Mesenteric fat pad (tissue), 1 donor: ENCODE measurements at places on chromosomes 4 and X.

GRCh38 chr4:107719207-107719921 is 670 bp downstream of the PAPSS1 start:
- DNase-seq, result no peak

DNA sequence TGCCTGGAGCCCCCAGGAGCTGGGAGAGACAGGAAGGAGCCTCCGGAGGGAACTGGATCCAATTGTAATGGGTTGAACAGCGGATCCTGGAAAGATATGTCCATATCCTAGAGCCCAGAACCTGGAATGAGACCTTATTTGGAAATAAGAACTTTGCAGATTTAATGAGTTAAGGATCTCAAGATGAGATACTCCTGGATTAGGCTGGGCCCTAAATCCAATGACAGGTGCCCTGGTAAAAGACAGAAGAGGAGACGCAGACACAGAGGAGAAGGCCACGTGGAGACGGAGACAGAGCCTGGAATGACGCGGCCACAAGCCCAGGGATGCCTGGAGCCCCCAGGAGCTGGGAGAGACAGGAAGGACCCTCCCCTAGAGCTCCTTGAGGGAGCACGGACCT is 34.1 kb downstream of the P2RY8 start:
- no peak for DNase-seq

- DNase-seq, result no peak
Measured at GRCh38 chr4:106426069-106426468, 57.5 kb upstream of the GIMD1 start.

- DNase-seq, result no peak
Measured at GRCh38 chr4:75099321-75099720, 166.4 kb downstream of the PARM1 start.

DNA sequence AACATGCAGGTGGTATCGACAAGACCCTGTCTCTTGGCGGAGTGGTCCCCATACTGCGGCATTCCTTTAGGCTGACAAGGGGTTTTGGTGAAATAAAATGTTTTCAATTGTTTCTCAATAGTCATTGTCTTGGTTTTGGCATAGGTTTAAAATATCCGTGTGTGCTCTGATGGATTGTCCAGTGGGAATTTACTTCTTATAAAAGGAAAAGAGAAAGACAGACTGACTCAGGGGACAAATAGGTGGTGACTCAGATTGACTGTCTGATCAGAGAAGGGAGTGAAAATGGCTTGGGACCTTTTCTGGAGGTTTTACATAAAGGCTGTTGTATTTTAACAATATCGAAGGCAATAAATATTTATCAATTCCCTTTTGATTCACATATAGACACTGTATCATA is 129.8 kb downstream of the SORBS2 start:
- DNase-seq, result no peak

DNA sequence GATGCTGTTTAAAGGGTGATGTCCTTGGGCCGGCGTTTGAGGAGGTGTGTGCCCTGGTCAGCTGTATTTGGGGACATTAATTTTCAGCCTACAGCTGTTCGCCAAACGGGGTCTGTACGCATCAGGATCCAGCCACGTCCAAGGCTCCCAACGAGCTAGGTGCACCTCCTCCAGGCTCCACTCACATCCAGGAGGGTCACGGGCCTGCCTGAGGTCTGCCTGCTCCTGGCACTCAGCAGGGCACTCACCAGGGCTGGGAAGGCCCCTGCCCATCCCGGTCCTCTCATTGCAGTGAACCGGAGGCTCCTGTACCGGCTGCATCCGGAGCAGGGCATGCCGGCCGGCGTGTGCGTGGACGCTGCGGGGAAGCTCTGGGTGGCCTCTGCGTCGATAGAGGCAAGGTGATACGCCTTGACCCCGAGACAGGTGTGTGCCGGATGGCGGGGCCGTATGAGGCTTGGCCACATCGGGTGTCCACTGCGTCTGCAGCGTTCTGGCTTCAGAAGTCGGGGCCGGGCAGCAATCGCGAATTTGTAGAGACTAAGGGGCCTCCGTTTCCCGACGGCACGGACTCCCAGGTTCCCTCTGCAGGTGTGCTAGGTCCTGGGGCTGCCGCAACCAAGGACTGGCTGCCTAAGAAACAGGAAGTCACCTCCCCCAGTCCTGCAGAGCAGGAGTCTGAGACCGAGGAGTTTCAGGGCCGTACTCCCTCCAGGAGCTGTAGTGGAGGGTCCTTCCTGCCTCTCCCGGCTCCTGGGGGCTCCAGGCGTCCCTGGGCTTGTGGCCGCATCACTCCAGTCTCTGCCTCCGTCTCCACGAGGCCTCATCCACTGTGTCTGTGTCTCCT is 27.5 kb upstream of the PLCXD1 start:
- no peak for DNase-seq

GRCh38 chr4:7822877-7823276 is 116.8 kb downstream of the AFAP1 start:
- no peak for DNase-seq

- DNase-seq, result no peak
Measured at GRCh38 chrX:11757719-11758399, at the start of gene MSL3. MSL3 (plus strand) TSS chrX:11758237; CDS start chrX:11758264, 27 bp downstream.

DNA sequence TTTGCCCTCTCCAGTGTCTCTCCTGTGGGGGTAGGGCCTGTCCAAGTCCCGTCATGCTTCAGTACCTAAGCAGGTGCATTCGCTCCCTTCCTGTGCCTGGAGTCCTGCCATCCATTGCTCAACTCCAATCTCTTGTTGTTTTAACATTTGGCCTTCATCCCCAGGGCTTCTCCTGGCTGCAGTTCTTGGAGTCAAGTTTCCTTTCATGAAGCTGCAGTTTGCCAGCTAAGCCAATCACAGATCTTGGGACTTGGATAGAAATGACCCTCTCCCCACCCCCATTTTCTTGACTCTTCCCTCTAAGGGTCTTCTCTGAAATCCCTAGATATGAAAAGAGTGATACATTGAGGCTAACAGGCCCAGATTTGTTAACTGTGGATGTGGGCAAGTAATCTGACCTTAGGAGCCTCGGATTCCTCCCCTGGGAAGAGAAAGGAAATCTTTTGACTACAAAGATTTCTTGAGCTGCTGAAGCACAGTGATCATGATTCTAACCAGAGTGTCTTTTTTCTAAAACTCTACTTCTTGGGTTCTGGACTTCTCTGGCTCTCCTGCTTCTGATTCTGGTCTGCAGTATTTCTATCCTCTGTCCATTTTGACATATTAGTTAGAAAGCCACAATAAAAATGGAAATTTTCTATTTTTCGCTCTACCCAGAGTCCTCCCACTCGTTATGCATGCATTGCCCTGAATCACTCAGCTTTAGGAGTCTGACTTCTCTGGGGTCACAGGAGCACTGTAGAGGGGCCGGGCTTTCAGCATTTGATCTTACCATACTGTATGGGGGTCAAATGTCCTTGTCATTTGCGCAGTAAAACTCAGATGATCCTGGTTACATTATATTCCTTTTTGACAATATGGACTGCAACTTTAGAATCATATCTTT is 61.0 kb downstream of the CHRNA9 start:
- DNase-seq, result no peak

DNA sequence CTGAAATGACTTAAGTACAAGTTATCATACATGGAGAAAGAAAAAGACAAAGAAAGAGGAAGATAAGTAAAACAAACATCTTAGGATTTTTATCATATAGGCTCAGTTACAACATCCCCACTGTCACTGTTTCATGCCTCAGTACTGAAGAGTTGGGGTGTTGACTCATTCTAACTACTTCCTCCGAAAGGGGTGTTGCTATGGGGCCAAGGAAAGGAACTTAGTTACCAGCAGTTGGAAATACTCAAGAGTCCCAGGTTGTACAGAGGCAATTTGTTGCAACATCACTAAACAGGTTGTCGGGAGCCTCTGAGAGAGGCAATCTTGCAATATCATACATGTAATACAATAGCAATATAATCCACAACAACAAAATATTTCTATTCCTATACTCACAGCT is 1264.7 kb downstream of the PCDH7 start:
- DNase-seq, result no peak

- DNase-seq, result no peak
Measured at GRCh38 chr4:76883147-76883546, 14.8 kb downstream of the SOWAHB start.

- DNase-seq, result no peak
Measured at GRCh38 chr4:7596918-7597606, 162.3 kb upstream of the PSAPL1 start.

- no peak for DNase-seq
Measured at GRCh38 chr4:162061214-162061613, 102.6 kb downstream of the FSTL5 start.

DNA sequence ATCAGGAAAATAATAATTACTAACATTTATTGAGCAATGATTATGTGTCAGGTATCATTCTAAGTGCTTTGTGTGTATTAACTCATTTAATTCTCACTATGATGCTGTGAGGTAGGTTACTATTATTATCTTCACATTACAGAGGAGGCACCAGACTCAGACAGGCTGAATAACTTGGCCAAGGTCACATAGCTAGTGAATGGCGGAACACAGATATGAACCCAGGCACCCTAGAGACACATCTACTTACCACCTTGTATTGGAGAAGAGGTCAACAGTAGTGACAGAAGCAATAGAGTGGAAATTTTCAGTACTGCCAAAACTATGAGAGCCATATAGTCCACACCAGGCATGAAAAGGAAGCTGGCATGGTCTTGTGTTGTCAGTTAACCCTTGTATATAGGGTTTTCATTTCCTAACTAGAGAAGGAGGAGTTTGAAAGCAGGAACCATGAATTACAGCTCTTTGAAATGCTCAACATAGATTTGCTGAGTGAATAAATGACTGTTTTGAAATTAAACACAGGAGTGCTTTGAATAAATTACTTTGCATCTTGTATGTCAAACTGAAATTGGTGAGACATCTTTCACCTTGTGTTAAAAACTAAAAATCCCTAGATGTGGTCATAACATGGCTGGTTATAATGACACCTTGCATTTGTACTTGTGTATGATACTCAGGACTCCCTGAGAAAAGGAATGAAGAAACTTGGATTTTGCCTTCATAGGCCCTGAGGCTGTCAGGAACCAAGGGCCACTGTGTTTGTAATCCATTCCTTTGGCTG is 71.8 kb downstream of the RTL9 start:
- DNase-seq, result no peak

DNA sequence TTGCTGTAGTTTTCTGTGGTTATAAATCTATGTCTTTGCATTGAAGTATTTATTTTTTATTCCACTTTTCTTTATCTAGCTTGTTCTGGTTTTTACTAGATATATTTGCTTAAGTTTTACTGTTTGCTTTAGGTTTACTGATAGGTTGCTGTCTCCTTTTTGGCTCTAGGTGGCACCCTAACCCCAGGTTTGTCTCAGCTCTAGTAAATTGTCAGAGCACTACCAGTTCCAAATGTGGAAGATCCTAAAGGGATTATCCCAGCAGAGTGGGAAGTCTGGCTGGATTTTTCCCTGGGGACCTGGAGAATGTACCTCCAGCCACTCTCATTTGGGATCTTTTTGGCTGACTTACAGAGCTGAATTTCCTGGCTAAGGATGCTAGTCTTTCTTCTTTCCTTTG is 106.1 kb downstream of the PBDC1 start:
- DNase-seq, result no peak

DNA sequence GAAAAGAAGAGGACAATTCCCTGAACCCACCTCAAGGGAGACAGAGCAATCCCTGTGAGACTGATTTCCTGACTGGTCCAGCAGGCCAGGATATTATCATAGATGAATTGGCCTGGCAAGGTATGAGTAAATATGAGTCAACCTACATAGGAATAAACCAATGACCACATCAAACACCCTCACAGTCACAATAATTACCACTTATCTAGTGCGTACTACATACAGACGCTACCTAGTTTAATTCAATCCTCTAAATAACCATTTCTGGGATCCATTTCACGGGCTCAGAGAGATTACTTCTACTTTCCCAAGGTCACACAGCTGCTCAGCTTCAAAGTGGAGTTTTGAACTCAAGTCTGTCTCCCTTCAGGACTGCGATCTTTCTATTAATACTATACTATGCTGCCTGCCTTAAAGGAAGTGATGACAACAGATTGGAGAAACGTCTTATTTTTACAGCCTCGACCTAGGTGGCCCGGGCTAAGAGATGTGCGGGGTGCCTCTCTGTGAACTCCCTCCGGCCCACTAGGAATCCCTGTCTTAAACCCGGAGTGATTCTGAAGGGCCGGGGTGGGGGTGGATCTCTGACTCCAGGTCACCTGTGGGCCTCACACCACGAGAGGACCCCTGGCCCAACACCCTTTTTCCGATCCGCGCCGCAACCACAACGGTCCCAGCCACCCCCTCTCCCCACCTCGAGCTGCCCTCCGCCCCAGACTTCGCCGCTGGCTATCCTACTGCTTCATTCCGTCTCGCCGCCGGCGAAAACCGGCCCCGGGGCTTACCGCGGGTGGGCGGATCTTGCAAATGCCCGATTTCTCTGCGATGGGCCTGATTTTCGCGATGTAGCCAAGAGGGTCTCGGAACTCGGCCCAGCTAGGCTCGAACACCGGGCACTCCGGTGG is 800 bp downstream of the KDM5C start:
- DNase-seq, result no peak

DNA sequence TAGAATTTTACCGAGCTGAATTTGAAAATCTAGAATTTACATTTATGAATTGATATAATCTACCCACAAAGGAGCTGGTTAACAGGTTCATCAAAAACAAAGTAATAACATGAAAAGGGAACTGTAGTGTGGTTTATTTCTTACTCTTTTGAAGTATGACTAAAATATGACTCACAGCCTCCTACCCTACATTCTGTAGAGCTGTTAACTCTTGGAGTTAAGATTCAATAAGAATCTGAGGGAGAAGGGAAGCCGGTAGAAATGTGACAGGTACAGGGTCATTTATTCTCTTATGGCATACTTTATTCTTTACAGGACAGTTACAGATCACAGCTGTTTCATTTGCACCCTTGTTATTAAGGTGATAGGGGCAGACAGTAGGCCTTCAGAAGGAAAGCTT is 132.2 kb upstream of the FAM47B start:
- no peak for DNase-seq

- no peak for DNase-seq
Measured at GRCh38 chr4:14178421-14178820, 550.9 kb upstream of the BOD1L1 start.
